Stimulated activated CD8-positive, alpha-beta memory T cell treated with anti-CD3 and anti-CD28 coated beads, Interleukin-7, amount 100 ng/mL, for 1 hour (primary cell): ENCODE measurements at places on chromosomes 11 and 22.

- DNase-seq: no peak
These were observed 4.9 kb downstream of the MUC5AC start for GRCh38 chr11:1162491-1163311.

GRCh38 chr11:126398721-126399120 lies 43.2 kb downstream of the ST3GAL4 start:
- DNase-seq: no peak

GRCh38 chr11:76648061-76648460 lies 22.5 kb downstream of the LRRC32 start:
- DNase-seq: no peak

DNA sequence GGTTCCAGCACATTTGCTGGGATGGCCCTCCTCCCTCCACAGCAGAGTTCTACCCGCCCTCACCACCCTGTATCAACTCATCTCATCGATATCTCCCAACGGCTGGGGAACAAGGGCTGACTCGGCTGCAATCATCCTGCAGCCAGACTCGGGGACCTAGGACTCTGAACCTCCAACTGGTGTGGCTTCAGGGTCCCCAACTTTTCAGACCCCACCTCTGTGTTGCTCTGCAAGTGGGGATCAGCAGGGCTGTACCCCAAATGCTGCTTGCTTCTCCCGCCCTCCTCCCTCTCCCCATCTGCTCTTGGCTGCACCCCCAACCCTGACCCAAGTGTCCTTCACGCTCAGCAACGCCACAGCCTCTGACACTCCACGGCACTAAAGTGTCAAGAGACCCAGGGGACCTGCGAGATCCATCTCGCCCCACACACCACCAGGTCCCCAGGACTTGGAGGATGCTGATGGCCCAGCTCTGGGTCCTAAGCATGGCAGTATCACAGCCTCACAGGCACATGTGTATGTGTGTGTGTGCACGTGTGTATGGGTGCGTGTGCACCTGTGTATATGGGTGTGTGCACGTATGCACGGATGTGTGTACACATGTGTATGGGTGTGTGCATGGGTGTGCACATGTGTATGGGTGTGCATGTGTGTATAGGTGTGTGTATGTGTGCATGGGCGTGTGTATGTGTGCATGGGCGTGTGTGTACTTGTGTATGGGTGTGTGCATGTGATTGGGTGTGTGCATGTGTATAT lies 26.4 kb downstream of the KCNQ1 start:
- no peak for DNase-seq

- no peak for DNase-seq
These were observed 123.3 kb upstream of the THY1 start for GRCh38 chr11:119545978-119546915.

GRCh38 chr11:117673602-117674001 lies 123.4 kb downstream of the DSCAML1 start:
- DNase-seq: no peak

DNA sequence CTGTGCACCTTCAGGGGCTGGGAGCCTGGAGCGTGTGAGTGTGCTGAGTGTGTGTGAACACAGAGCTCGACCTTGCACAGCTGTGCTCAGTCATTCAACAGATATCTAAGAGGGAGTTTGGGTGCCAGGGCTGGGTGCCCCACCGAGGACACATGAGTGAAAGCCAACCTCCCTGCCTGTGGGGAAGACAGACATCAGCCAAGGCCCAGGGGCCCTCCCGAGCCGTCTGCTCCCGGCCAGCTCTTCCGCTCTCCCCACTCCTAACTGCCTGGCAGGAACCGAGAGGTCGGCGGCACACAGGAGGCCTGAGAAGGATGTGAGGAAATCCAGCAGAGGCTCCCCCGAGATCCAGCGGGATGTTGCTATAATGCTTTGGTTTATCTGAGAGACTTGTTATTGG lies 32.0 kb downstream of the CERK start:
- no peak for DNase-seq

GRCh38 chr11:64211181-64211872 lies 4.8 kb downstream of the FERMT3 start:
- DNase-seq: no peak

DNA sequence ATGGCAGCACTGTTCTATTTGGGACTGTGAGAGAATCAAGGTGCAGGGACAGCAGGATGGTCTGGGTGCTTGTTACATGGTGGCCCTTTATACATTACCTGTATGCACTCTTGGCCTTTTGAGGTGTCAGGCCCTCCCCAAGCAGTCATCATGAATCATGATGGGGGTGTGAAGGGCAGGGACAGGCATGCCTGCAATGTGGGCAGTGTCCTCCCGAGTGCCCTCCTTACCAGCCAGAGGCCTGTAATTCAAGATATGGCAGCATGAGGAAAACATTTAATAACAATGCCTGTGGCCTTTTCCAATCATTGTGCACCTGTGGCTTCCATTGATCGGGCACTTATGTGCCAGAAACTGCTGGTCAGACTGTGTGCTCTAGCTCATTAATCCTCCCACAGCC lies 25.5 kb upstream of the CYP2D6 start:
- DNase-seq: no peak

GRCh38 chr11:66068154-66068821 lies 1.8 kb upstream of the PACS1 start:
- DNase-seq: no peak

DNA sequence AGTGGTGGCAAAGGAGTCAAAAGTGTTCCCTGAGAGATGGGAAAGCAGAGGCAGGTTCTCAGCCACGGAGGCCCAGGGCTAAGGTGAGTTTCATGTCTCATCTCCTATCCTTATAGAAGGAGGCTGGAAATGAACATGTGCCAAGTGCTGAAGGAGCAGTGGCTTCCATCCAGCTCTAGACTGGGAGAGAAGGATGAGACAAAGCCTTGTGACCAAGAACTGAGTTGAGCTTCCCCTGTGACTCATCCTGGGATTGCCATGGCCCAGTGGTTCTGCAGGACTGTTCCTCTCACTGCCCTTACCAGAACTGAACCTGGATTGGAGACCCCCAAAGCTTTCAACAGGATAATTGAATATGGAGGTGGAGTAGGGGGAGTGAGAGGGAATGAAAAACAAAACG lies 16.7 kb upstream of the OR9Q1 start:
- DNase-seq: no peak

- no peak for DNase-seq
These were observed 7.3 kb upstream of the EHF start for GRCh38 chr11:34613552-34614056.

DNA sequence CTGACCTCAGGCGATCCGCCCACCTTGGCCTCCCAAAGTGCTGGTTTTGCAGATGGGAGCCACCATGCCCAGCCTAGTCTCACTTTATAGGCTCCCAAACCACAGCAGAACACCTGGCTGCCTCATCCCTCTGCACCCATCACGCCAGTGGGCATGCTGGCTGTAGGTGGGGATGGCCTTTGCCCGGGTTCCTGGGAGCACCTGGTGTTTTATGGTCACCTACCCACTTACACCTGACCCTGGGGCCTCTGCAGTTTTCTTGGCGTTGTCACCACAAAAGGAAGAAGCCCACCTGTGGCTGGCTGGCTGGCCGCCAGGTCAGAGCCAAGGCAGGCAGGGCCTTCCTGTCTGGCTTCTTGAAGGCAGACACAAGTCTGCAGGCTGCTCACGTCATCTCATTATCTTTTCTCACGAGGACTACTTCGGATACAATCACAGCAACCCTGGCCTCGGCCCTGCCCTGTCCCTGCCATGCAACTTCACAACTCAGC lies 8.2 kb downstream of the RRP7A start:
- no peak for DNase-seq

- DNase-seq: no peak
These were observed 41.2 kb downstream of the SNX19 start for GRCh38 chr11:130874955-130875531.

GRCh38 chr11:3058753-3059664 lies 1.8 kb upstream of the CARS1 start:
- DNase-seq: no peak

- DNase-seq: no peak
These were observed 242.1 kb upstream of the KIRREL3 start for GRCh38 chr11:127242676-127243075.

DNA sequence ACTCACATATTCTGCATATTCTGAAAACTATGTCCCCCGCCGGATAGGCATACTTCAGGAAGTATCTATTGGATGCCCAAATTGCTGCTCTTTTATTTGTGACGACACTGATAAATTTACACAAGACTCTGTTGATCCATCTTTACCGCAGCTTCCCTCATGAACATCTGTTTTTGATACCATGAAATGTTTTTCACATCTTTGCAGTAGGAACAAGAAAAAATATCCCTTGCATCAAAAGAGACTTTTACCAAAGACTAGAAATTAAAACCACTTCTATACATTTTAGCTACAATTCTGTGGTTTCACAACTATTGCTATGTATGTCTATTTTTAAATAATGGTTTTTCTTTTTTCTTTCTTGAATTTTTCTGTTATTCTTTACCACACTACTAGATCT lies 15.3 kb downstream of the POU2AF2 start:
- no peak for DNase-seq

GRCh38 chr11:69832561-69833413 lies 13.6 kb upstream of the FGF3 start:
- DNase-seq: no peak

DNA sequence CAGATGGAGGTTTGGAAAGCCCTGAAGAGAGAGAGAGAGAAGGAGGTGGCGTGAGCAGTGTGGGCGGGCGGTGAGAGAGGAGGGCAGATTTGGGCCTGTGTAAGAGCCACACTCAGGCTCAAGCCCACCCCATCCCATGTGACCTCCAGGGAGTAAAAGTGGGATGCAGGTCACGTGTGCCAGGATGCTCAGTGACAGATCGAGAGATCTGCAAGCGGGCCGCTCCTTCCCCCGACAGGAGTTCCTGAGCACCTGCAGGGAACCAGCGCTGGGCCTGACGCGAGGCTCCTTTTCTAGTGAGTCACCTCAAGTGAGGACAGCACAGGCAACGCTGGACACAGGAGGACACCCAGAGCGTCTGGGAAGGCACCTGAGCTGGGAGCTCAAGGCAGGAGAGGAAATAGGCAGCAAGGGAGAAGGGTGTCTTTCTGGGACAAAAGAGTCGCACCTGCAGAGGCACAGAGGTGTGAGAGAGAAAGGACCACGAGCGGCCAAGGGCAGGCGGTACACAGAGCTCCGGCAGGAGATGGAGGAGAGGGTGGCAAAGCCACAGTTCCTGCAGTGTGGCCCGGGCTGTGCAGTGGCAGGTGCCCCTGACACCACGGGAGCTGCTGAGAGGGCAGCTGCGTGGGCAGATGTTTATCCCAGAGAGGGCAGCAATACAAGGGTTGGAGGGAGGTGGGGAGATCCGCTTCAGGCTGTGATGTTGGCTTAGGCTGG lies 1294.8 kb downstream of the TBC1D22A start:
- DNase-seq: no peak

DNA sequence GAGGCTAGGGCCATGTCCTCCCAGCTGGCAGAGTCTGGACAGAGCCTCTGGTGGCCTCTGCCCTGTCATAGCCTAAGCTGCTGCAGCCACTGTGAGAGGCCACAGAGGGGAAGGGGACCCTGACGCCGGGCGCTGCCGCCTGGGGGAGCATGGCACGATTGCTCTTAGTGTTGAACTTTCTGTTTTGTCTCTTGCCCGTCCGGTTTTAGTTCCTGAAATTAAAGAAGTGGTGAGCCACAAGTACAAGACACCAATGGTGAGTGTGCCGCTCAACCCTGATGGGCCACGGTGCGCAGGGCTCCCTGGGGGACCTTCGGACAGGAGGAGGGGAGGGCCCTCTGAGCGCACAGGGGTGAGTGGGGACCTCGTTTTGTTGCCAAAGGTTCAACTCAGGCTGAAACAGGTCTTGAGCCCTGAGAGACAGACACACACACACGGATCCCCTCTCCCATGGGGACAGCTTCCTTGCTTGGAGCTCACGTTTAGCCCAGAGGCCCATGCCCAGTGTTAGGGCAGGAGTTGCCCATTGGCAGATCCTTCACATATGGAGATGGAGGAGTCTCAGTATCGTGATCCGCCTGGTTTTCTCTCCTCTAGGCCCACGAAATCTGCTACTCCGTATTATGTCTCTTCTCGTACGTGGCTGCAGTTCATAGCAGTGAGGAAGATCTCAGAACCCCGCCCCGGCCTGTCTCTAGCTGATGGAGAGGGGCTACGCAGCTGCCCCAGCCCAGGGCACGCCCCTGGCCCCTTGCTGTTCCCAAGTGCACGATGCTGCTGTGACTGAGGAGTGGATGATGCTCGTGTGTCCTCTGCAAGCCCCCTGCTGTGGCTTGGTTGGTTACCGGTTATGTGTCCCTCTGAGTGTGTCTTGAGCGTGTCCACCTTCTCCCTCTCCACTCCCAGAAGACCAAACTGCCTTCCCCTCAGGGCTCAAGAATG lies 23.8 kb downstream of the MYBPC3 start:
- DNase-seq: no peak

- DNase-seq: no peak
These were observed 60.9 kb downstream of the SMIM38 start for GRCh38 chr11:69216647-69217051.

- DNase-seq: no peak
These were observed 40.6 kb downstream of the TENM4 start for GRCh38 chr11:79400206-79400605.

DNA sequence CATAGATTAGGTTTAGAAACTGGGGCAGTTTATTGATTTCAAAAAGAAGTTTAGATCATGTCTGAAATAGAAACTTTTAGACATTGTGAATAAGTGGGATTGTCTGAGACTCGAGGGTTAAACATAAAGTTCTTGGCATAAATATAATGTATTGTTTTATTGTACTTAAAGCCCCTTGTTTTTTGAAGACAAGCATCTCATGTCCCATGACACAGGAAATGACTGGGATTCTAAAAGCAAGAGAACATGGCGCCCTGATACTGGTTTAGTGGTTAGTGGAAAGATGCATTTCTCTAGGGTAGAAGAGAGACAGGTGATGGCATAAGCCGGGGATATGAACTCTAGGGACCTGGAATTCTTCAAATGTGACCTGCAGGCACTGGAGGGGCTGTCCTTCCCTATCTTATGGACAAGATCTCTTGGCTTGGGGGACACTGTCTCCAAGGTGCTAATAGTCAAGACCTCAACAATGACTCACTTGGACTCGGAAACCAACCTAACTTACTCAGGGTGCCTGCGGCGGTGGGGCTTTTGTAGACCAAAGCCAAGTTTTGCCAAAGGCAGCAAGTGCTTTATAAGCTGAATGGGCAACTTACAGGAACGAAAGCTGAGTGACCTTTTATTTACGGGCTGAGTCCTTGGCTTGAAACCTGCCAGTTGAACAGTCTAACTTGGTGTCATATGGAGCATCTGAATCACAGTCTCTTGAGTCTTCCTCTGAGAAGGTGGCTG lies 48.2 kb downstream of the UBASH3B start:
- DNase-seq: no peak

DNA sequence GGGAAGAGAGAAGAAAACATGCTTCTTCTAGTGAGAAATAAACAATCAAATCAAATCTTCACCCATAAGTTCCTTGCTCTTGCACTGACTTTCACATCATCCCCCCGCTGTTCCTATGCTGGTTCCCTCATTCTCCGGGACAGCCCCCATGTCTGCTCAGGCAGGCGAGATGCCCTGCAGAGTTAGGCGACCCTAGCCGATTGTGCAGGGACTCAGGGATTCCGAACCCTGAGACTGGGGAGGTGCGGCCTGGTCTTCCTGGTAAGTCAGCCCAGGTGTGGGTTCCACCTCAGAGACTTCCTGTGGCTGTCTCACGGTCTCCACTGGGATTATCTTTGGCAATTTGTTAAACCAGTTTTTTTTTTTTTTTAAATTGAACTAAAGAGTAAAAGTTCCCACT lies 6.6 kb downstream of the TTC38 start:
- no peak for DNase-seq

GRCh38 chr11:107566569-107566968 lies 1.0 kb upstream of the ALKBH8 start:
- DNase-seq: no peak
